ENCODE measurements at places on chromosomes 2 and 18. TPM values are rescaled to one million over a fixed set of nuclear protein-coding genes. Genes with fewer than 3 reads are reported as not detected.

The ARHGEF4 gene
- total RNA-seq = 4.8 TPM

The ZNF397 gene
- total RNA-seq = 16.9 TPM

The RBM43 gene
- total RNA-seq = 8.8 TPM

The GKN1 gene
- total RNA-seq = not detected

The TTC31 gene
- total RNA-seq = 7.0 TPM

The GPR45 gene
- not detected for total RNA-seq

The SATB2 gene
- 19.0 TPM for total RNA-seq

The MC2R gene
- total RNA-seq = not detected

The NDUFAF7 gene
- 13.9 TPM for total RNA-seq

The WDR7 gene
- total RNA-seq = 22.3 TPM

The CCL20 gene
- total RNA-seq = 0.28 TPM

The COL3A1 gene
- total RNA-seq = 5,666 TPM

The POTEE gene
- total RNA-seq = not detected

The SYT4 gene
- not detected for total RNA-seq

The CXCR1 gene
- total RNA-seq = not detected

The SNTG2 gene
- not detected for total RNA-seq

The G6PC2 gene
- not detected for total RNA-seq

The POTEI gene
- total RNA-seq = under 0.01 TPM

The KLHL14 gene
- not detected for total RNA-seq

The OTOS gene
- total RNA-seq = not detected

The TMEM182 gene
- total RNA-seq = 1.6 TPM

The HSBP1L1 gene
- 9.7 TPM for total RNA-seq

The MYOM1 gene
- 1.3 TPM for total RNA-seq

The FKBP7 gene
- total RNA-seq = 81.6 TPM

The DPP4 gene
- total RNA-seq = 251 TPM

The FAP gene
- 148 TPM for total RNA-seq

The HOXD1 gene
- total RNA-seq = not detected

The AKAIN1 gene
- not detected for total RNA-seq

The GCKR gene
- 0.14 TPM for total RNA-seq

The C1GALT1C1L gene
- total RNA-seq = 0.57 TPM

The SERPINB12 gene
- not detected for total RNA-seq

The TNFAIP6 gene
- total RNA-seq = 104 TPM

The GPR35 gene
- total RNA-seq = 0.74 TPM

The UBXN4 gene
- total RNA-seq = 63.0 TPM

The PLGLB1 gene
- 1.8 TPM for total RNA-seq

The ABCA12 gene
- under 0.01 TPM for total RNA-seq

The RTP5 gene
- not detected for total RNA-seq

Measured in smooth muscle cell of bladder (primary cell).